Motor neuron (in vitro differentiated cells): ENCODE measurements at places on chromosomes 12 and 14. TPM values are rescaled to one million over a fixed set of nuclear protein-coding genes. Genes with fewer than 3 reads are reported as not detected.
A peak's percentile ranks its signal among the peaks of the same experiment; 100 is the strongest.

Gene BATF
- total RNA-seq, result not detected in 2 replicates

Gene PSMA6
- total RNA-seq, result 246 and 253 TPM in 2 replicates

Gene TCL1A
- 0.85 TPM in 1 of 2 replicates, not detected in the other for total RNA-seq

Gene SAMD15
- 3.5 and 5.8 TPM in 2 replicates for total RNA-seq

DNA sequence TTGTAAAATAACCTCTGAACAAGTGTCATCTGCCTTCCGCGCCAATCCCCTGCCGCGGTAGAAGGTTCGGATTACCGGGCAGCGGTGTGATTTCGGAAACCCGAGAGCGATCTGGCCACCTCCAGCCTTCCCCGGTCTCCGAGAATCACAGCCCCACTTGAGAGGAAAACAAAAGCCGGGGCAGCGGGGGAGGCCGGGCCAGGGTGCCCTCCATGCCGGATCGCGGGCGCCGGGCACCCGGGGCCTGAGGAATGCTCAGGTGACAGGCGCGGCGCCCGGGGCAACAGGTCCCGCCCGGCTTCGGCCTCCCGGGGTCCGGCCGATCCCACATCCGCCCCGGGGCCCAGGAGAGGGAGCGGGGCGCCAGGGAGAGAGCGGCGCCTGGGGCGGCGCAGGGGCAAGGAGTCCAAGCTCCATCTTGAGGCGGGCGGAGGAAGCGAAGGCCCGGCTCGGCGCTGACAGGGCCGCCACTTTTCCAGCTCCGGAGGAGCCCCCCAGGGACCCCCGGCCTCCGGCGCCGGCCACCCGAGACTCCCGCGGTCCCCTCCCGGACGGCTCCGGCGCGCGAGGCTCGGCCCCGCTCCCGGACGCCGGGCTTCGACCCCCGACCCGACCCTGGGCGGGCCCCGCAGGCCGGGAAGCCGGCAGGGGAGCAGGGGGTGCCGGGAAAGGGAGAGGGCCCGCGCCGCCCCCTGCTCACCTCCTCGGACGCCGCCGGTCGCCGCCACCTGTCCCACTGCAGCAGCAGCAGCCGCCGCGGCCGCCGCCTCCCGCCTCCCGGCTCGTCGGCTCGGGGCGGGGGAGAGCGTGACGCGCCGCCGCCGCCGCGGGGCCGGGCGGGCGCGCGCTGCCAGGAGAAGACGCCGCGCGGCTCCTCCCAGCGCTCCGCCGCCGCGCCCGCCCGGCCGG lies at the start of gene CLIP1:
Gene CLIP1 (minus strand): TSS at position 849 of the 909 bp plus-strand sequence. CDS start 42,217 bp downstream, outside the sequence.
- peak; percentile 71 for ATAC-seq

GRCh38 chr14:103391048-103391447 lies 5.8 kb downstream of the MARK3 start:
- no peak for ATAC-seq
